ENCODE measurements at places on chromosomes 1 and 21.

- no peak for DNase-seq
These were observed 35.8 kb downstream of the OLFML3 start for GRCh38 chr1:114015075-114015474.

DNA sequence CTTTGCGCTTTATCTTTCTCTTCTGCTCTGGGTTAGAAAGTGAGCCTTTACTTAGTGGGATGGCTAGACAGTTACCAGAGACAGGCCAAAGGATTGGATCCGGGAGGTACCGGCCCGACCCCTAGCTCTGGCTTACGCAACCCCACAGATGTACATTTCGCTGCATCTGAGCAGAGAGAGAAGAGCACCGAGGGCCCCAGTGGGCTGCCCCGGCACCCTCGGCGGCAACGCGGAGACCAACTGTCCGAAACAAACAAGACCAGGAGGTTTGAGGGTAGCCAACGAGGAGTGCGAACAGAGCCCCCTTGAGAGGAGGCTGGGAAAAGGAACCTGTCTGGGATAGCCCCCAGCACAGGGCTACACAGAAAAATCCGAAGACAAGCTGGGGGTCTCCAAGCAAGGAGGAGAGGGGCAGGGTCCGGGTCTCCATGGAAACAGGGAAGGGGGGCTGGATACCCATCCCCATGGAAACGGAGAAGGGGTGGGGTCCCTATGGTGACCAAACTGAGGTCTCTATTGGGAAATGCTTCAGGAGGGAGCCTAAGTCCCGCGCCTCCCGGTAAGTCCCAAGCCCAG lies 373 bp downstream of the MTF1 start:
- no peak for DNase-seq

GRCh38 chr1:168408884-168409283 lies 128.2 kb downstream of the TBX19 start:
- DNase-seq: no peak

GRCh38 chr1:82706741-82707140 lies 906.0 kb downstream of the ADGRL2 start:
- DNase-seq: no peak

DNA sequence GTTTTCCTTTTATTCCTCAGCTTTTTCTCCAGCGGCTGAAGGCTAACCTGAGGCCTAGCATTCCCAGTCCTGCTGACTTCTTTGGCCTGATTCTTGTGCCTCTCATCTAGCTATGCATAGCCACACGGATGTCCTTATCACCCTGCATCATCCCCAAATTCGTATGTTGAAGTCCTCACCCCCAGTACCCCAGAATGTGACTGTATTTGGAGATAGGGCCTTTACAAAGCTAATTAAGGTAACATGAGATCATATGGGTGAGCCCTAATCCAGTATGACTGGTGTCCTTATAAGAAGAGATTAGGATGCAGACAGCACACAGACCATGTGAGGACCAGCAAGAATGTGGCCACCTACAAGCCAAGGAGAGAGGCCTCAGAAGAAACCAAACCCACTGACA lies 44.6 kb downstream of the CDCP2 start:
- DNase-seq: no peak

- DNase-seq: no peak
These were observed at the start of gene HES3 for GRCh38 chr1:6243993-6244392. Gene HES3, plus strand, starts transcription at chr1:6244179. Its CDS starts 187 bp downstream, at chr1:6244366.

DNA sequence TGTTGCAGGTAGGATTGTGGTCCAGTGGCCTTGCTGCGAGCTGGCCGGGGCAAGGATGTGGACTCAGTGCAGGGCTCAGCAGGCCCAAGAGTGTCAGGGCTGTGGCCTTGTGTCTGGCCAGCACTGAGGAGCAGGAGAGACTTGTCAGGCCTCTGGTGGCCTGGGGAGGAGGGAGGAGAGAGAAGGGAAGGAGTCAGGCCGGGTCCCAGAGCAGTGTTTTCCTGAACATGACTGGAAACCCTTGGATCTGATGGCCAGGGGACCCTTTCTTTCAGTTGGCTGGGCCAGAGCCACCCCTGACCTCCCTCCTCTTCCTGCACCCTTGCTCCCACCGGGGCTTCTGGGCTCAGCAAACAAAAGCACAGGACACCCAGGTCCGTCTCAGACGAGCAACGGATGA lies 5.1 kb downstream of the IBA57 start:
- DNase-seq: no peak

- DNase-seq: no peak
These were observed 57.8 kb upstream of the FASLG start for GRCh38 chr1:172601046-172601630.

GRCh38 chr1:161676441-161676840 lies 13.5 kb downstream of the FCGR2B start:
- no peak for DNase-seq

GRCh38 chr1:26554781-26555180 lies 25.2 kb downstream of the RPS6KA1 start:
- DNase-seq: no peak

- no peak for DNase-seq
These were observed 705 bp downstream of the FCRL1 start for GRCh38 chr1:157819215-157819614.

DNA sequence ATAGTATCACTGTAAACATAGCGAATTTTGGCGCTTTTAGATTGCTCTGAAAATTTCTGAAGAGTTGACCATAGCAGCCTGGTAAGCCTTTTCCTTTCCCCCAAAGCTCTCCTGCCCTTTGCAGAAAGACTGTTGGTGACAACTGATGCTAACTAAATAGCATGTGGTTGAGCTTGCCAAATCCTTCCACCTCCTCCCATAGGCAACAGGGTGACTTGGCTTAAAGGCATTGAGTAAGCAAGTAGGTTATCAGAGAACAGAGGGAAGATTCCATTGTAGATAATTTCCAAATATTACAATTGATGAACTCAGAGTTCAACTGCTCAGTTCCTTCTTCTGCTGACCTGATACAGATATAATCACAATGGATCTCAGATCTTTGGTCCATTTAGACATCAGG lies 19.9 kb upstream of the HMGCL start:
- DNase-seq: no peak

DNA sequence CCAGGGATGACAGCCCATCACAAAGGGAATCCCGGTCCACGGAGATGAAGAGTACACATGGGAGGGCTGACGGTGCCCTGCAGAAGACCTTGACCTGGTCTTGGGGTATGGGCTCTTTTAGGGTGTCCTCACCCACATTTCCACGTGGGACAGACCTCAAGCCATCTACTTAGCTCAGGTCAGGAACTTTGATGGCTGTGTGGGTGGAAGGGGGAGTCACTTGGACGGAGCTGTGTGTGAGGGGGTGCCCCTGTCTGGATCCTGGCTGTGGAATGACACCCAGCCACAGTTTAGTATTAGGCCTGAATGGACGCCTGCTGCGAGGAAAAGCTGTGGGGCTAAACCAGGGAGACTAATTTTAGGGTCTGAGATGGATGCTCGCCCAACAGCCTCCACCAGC lies 10.9 kb upstream of the MIXL1 start:
- no peak for DNase-seq

GRCh38 chr1:97427371-97427770 lies 493.5 kb downstream of the DPYD start:
- DNase-seq: no peak

GRCh38 chr1:82062206-82062605 lies 261.5 kb downstream of the ADGRL2 start:
- DNase-seq: no peak

DNA sequence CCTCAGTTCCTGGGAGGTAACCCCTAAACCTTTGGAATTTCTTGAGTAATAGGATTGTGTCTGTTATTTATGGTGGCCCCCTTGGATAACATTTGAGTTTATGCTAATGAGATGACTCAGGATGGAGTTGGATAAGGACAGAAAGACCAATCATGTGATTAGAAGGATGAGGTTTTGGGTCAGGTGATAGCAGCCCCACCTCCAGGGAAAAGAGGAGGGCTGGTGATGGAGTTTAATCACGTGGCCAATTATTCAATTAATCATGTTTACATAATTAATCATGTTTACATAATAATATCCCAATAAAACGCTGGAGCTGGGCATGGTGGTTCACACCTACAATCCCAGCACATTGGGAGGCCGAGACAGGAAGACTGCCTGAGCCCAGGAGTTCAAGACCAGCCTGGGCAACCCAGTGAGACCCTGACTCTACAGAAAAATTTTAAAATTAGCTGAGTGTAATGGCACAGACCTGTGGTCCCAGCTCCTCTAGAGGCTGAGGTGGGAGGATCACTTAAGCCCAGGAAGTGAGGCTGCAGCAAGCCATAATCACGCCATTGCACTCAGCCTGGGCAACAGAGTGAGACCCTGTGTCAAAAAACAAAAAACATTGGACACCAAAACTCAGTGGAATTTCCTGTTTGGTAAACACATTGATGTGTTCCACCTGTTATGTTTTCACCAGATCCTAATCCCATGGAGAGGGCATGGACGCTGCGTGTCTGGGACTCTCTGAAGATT lies 73.3 kb downstream of the NUP210L start:
- DNase-seq: no peak

GRCh38 chr1:196399713-196400112 lies 208.5 kb downstream of the KCNT2 start:
- no peak for DNase-seq

DNA sequence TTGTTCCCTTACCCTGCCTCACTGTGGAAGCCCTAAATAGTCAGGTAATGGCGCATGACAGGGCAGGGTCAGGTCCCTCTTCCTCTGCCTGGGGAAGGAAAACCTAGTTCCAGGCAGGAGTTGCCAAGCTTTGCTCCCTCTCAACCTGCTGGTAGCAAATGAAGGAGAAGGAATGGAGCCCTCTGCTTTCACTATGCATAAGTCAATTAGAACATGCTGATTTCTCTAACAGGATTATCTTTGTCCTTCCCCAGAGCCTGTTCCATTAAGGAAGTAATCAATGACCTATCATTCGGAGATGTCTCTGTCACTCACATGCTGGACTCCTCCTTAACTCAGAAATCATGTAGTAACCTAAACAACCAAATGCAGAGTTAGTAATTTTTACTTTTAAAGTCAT lies 161.8 kb upstream of the NFIA start:
- DNase-seq: no peak

GRCh38 chr1:46184920-46185658 lies 8.8 kb upstream of the P3R3URF start:
- DNase-seq: no peak

GRCh38 chr1:226677027-226678020 lies 61.8 kb downstream of the ITPKB start:
- DNase-seq: no peak

DNA sequence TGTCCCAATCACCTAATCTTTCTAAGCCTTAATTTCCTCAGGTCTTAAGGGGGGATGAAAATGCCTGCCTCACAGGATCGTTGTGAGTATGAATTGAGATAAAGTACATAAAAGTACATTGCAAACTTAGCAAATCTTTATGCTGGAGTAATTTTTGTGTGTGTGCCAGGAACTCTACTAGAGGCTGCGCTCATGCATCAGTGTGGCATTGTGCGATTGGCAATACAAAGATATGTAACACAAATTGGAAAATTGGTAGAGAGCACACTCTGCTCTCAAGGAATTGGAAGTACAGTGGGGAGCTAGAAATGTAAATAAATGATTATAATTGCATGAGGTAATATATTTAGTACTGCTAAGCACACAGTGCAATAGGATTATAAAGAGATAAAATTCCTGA lies 398.3 kb downstream of the DUSP10 start:
- no peak for DNase-seq

- peak; percentile 51 for DNase-seq
These were observed 23.6 kb downstream of the VASH2 start for GRCh38 chr1:212973899-212974298.

DNA sequence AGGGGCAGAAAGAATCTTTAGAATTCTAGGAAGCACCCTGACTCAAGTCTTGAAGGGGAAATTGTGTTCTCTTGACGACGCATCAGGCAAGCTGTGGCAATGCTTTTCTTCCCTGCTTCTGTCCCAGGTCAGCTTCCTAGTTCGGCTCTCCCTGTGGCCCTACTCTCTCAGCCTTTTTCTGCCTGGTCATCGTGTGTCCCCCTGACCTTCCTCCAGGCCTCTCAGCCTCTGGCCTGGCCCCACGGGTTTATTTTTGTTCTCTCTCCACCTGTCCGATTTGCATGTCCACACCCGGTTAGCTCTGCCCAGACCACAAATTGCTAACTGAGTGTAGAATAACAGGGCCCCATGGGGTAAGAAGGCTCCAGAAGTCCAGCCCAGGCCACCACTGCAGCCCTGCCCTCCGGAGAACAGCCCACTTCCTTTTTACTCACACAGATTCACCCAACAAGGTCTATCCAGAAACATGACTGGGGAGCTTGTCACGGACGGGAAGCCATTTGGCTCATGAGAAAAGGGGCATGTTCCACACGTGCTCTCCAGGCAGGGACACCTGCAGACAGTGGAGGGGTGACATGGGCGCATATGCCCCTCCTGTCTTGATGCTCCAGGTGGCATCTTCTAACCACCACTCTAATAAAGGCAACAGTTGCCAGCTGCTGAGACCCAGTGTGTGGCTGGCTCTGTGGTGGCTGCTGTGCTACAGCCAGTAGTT lies 9.8 kb downstream of the KCNN3 start:
- no peak for DNase-seq

GRCh38 chr1:168636642-168637111 lies 60.3 kb downstream of the XCL1 start:
- no peak for DNase-seq

DNA sequence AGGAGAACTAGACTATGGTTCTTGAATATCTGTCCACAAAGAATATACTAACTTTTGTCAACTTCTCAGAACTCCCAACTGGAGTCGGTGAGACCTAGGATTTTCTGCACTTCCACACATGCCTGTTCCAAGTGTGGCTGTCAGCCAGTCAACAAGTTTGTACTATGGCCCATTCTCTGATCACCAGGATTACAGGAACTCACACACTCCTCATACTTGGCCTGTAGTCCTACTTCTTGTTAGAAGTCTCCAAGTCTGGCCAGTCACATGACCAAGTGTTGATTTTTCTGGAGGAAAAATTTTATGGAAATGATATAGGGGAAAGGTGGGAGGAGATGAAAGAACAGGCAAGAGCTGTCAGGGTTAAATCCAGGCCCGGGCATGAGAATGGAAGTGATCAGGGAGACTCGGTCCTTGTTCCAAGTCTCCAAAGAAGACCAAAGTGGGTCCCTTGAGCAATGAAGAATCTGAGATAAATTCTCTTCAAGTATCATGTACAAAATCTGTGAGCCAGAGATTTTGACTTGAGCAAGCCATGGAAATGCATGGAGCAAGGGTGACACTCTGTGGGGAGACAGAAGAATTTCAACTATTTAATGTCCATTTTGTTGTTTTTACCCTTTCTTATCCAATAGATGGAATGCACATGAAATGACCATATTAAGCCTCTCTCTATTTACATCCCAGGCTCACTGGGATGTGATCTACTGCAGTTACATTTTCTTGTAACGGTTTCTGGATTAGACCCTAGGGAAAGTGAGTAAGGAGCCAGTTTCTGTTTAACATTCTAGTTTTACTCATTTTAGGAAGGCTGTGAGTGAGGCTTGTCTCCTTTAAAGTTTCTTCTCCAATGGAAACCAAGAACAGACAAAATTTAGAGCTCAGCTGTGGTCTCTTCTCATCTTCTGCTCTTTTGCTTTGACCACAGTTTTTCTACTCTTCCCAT lies 320.9 kb downstream of the ASTN1 start:
- no peak for DNase-seq

GRCh38 chr1:2861143-2861987 lies 59.9 kb upstream of the TTC34 start:
- no peak for DNase-seq

GRCh38 chr1:185426848-185427247 lies 109.8 kb upstream of the IVNS1ABP start:
- no peak for DNase-seq

Data from type B pancreatic cell (in vitro differentiated cells).